Endothelial cell of coronary artery (primary cell): ENCODE measurements at places on chromosomes 1 and 21. TPM values are rescaled to one million over a fixed set of nuclear protein-coding genes. Genes with fewer than 3 reads are reported as not detected.

CADM3 gene
- total RNA-seq = 8.9 and 21.2 TPM in 2 replicates

CACNA1S gene
- total RNA-seq = not detected in 2 replicates

SLC41A1 gene
- total RNA-seq = 7.1 and 15.3 TPM in 2 replicates

OR2L13 gene
- not detected in 2 replicates for total RNA-seq

FAM72B gene
- total RNA-seq = 1.8 and 3.6 TPM in 2 replicates

HSD11B1 gene
- total RNA-seq = 2.7 TPM in 1 of 2 replicates, not detected in the other

KIF26B gene
- 0.09 and 0.47 TPM in 2 replicates for total RNA-seq

EDARADD gene
- 0.19 TPM in 1 of 2 replicates, not detected in the other for total RNA-seq

FALEC gene
- 0.63 TPM in 1 of 2 replicates, not detected in the other for total RNA-seq

SPRR2F gene
- not detected in 2 replicates for total RNA-seq

SERINC2 gene
- 1.8 and 3.6 TPM in 2 replicates for total RNA-seq

NEGR1 gene
- total RNA-seq = 4.2 and 4.8 TPM in 2 replicates

GPR161 gene
- 25.4 and 26.7 TPM in 2 replicates for total RNA-seq

LINGO4 gene
- total RNA-seq = not detected in 2 replicates

SLAMF7 gene
- total RNA-seq = 0.09 TPM in 1 of 2 replicates, not detected in the other

OR10Z1 gene
- total RNA-seq = not detected in 2 replicates

ANKRD34A gene
- 0.27 and 0.28 TPM in 2 replicates for total RNA-seq

VWA1 gene
- total RNA-seq = 4.4 and 11.1 TPM in 2 replicates

GNAT2 gene
- total RNA-seq = not detected in 2 replicates

GATAD2B gene
- total RNA-seq = 3.7 and 5.3 TPM in 2 replicates

CFAP126 gene
- not detected in 2 replicates for total RNA-seq

BRDT gene
- total RNA-seq = not detected in 2 replicates

SNRNP40 gene
- total RNA-seq = 124 and 182 TPM in 2 replicates

DONSON gene
- total RNA-seq = 11.8 and 13.2 TPM in 2 replicates

LCE6A gene
- total RNA-seq = not detected in 2 replicates

KLHDC9 gene
- 0.66 and 1.1 TPM in 2 replicates for total RNA-seq

SLFNL1 gene
- 0.18 and 0.28 TPM in 2 replicates for total RNA-seq

RXFP4 gene
- not detected in 2 replicates for total RNA-seq

HPCAL4 gene
- total RNA-seq = not detected in 2 replicates

CFHR4 gene
- total RNA-seq = not detected in 2 replicates

DENND1B gene
- total RNA-seq = 3.3 and 4.0 TPM in 2 replicates

ADARB1 gene
- total RNA-seq = 17.9 and 40.4 TPM in 2 replicates

HEYL gene
- total RNA-seq = 0.47 TPM in 1 of 2 replicates, not detected in the other

KRTAP13-2 gene
- total RNA-seq = not detected in 2 replicates

OR2T29 gene
- not detected in 2 replicates for total RNA-seq

TSPEAR gene
- not detected in 2 replicates for total RNA-seq

SPAG17 gene
- not detected in 2 replicates for total RNA-seq

TACSTD2 gene
- total RNA-seq = 0.18 and 13.5 TPM in 2 replicates

TNFRSF9 gene
- 0.27 and 0.75 TPM in 2 replicates for total RNA-seq

MYOC gene
- not detected in 2 replicates for total RNA-seq

LRRC41 gene
- total RNA-seq = 45.4 and 60.4 TPM in 2 replicates

PPM1J gene
- total RNA-seq = 0.63 and 0.85 TPM in 2 replicates

NTRK1 gene
- total RNA-seq = not detected in 2 replicates

EPHX1 gene
- 7.4 and 10.1 TPM in 2 replicates for total RNA-seq

LIN28A gene
- not detected in 2 replicates for total RNA-seq

RNU1-2 gene
- total RNA-seq = 2,685 and 5,329 TPM in 2 replicates

BCAR3 gene
- 45.6 and 52.0 TPM in 2 replicates for total RNA-seq

DHDDS gene
- 44.9 and 45.0 TPM in 2 replicates for total RNA-seq

SUSD4 gene
- under 0.01 TPM in 1 of 2 replicates, not detected in the other for total RNA-seq

FCRL6 gene
- total RNA-seq = under 0.01 TPM in 1 of 2 replicates, not detected in the other

DMRTA2 gene
- not detected in 2 replicates for total RNA-seq

S100A7A gene
- total RNA-seq = not detected in 2 replicates
